ENCODE measurements at places on chromosomes 16 and 17.
A peak's percentile ranks its signal among the peaks of the same experiment; 100 is the strongest.

DNA sequence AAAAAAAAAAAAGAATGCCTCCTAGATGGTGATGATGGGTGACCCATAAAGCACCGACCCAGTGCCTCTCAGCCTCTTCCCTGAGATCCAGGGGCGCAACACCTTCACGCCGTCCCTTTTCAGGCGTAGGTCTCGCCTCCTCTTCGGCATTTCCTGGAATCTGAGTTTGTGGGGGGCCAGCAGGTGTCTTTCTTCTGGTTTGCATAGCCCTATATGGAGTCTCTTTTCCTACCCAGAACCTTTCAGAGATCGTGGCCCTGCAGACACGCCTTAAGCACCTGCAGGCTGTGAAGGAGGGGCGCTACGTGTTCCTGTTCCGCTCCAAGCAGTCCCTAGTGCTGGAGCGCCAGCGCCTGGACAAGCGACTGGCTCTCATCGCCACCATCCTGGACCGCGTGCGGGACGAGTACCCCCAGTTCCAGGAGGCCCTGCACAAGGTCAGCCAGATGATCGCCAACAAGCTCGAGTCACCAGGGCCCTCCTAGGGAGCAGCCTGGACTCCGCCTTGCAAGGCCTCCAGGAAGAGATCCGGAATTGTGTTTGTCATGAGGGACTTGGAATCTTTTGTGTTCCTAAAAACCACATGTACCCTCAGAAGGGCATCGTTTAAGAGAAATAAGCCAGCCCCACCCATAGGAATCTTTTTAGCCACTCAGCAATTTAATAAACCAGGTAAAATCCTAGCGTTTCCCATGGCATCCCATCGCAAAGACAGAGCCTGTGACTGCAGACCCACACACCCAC, 1.9 kb upstream of the GAA start:
- no peak for DNase-seq

GRCh38 chr17:337866-338265, 14.7 kb downstream of the RPH3AL start:
- DNase-seq, result no peak

DNA sequence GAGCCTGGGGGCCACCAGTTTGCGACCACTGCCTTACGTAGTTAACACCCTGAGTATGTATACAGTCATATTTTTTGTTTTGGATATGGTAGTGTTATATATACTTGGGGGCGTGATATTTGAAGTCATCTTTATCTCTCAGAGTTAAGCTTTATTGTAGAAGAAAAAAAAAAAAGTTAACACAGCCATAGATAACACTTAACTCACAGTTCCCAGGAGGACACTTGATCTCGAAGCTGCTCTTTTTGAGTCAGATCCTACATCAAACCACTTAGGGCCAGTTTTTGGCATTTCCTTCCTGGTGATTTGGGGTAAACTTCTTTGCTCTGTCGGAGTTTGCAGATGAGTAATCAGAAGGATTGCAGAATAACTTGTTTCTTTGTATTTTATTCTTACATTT, 5.8 kb downstream of the ITPRIPL2 start:
- no peak for DNase-seq

GRCh38 chr16:84967828-84968227, 43.5 kb downstream of the ZDHHC7 start:
- DNase-seq, result no peak

DNA sequence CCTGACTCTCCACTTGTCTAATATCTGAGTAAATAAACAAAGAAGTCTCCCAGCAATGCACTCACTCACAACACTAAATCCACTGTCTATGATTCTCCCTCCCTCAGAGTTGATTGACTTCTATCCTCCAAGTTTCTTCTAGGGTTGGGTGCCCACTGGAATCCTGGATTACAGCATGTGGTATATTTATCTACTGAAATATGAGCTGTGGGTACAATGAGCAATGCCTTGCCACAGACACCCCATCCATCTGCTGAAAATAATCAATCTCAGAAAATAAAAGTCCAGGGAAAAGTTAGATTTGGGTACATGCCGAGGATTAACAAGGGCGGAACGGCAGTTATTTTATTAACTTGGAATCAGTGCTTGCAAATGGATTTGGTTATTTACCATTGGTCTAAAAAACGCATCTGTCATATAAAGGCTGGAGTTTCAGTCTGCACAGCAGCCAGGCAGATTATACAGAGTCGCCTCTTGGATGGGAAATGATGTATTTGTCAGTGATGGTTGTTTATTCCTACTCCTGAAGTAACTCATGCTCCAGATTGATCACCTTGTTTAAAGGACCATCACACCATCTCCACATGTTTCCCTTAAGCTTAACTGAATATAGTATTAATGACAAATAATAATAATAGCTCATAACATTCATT, 193.9 kb upstream of the SOX9 start:
- DNase-seq, result no peak

GRCh38 chr17:19487024-19487600, 46.5 kb upstream of the SLC47A1 start:
- DNase-seq, result no peak

GRCh38 chr17:59289981-59290301, 41.5 kb upstream of the YPEL2 start:
- no peak for DNase-seq

GRCh38 chr17:73156887-73157520, 7.8 kb upstream of the SSTR2 start:
- no peak for DNase-seq

- peak; percentile 26 for DNase-seq
Observed at GRCh38 chr17:62652251-62653001, 25.0 kb downstream of the MRC2 start.

DNA sequence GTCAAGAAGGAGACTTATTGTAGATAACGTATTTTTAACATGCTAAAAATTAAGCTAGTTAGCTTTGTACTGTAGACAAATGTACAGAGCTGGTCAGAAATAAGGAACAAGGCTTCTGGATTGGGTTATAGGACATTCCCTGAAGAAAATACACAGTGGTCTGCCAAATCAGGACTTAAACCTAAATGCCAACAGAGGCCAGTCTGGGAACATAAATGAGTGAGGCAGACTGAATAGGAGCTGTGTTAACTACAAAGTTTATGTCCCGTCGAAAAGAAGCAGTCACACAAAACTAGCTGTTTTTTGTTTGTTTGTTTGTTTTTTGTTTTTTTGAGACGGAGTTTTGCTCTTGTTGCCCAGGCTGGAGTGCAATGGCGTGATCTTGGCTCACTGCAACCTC, 120.4 kb upstream of the C17orf78 start:
- DNase-seq, result no peak

- no peak for DNase-seq
Observed at GRCh38 chr16:24571096-24571495, 31.7 kb downstream of the RBBP6 start.

DNA sequence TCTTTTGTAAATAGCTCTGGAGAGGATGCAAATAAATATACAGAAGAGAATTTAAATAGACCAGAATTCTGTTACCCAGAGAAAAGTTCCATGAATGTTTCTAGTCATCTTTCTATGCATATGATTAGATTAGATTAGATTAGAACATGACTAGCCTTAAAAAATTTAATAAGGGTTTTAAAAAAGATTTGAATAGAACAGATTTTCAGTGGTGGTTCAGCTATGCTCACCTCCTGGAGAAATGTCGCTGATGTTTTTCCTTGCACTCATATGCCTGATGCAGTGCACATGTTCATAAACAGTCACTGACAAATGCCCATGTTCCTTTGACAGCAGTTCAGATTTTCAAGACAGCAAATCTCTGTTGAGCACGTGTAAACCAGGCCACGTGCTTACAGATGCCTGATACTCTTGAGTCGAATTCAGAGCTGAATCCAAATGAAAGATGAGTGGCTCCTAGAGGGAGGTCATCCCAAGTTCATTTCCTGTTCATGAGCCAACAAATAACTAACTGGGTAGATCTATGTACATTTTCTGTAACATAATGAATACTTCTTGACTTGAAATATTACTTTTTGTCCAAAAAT, 19.9 kb upstream of the RAB11FIP4 start:
- no peak for DNase-seq

GRCh38 chr17:60157487-60158040, 7.8 kb downstream of the CA4 start:
- no peak for DNase-seq

DNA sequence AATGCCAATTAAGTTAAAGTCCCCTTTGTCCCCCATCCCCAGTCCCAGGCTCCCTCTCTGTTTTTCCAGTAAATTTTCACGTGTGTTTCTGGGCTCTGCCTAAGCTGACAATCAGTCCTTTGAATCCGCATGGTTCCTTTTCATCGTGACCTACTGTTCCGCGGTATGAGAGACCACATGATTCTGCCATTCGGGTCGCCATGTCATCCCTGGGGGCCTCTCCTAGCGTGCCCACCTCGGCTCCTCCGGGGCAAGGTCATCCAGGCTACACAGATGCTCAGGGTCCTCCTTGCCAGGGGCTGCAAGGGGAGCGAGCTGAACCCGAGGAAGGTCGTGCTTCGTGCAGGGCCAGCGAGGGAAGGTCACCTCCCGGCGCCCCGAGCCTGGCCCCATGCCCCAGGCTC, 157.6 kb downstream of the RAB11FIP4 start:
- no peak for DNase-seq

- DNase-seq, result peak; percentile 60
Observed at GRCh38 chr17:44345454-44346026, 438 bp downstream of the GRN start.

GRCh38 chr17:76540381-76541300, 797 bp downstream of the PRCD start:
- DNase-seq, result peak; percentile 94

DNA sequence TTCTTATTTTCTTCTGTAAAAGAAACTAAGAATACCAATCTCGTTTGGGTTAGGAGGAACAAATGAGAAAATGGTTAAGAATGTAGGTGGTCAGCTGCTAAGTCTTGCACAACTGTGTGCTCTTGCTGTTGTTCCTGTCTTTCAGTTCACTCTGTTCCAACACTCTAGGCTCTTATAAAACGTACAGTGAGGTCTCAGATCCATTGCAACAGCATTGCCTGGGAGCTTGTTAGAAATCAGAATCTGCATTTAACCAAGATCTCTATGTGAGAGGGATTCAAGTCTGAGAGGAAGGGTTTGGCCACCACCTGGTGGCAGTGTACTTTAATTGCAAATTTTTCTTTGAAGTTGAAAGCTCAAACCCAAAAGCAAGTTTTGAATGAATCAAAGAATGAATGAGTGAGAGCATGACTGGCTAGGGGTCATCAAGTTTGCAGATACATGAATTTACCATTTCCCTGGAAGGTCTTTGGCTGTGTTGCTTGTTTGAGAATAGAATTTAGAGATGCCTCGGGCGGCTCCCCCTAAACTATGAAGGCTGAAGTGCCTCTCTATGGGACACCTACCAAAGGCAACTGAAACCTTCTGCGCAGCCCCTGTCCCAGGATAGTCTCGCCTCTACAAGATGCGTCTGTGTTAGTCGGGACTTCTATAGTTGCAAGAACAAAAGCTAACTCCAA, 2.5 kb downstream of the ALOX15B start:
- peak; percentile 36 for DNase-seq

GRCh38 chr17:6640536-6641246, at the start of the genes KIAA0753 and TXNDC17:
Gene KIAA0753, minus strand, starts transcription at chr17:6640711. Its CDS starts 5,608 bp downstream, at chr17:6635103.
Gene TXNDC17, plus strand, starts transcription at chr17:6641060. Its CDS starts 23 bp downstream, at chr17:6641083.
- DNase-seq, result peak; percentile 82

GRCh38 chr16:53912155-53912554, 208.2 kb downstream of the FTO start:
- DNase-seq, result peak; percentile 70

DNA sequence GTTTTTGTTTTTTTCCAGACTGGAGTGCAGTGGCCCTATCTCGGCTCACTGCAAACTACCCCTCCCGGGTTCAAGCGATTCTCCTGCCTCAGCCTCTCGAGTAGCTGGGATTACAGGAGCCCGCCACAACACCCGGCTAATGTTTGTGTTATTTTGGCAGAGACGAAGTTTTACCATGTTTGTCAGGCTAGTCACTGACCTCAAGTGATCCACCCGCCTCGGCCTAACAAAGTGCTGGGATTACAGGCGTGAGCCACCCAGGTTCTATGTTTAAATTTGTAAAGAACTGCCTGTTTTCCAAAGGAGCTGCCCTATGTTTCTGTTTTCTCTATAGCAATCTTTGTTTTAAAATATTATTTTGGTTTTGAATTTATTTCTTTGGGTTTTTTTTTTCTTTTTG, 13.8 kb upstream of the C16orf87 start:
- no peak for DNase-seq

GRCh38 chr16:28087675-28088300, 24.3 kb upstream of the GSG1L start:
- DNase-seq, result no peak

GRCh38 chr17:11002417-11002816, 164.5 kb upstream of the PIRT start:
- DNase-seq, result no peak

DNA sequence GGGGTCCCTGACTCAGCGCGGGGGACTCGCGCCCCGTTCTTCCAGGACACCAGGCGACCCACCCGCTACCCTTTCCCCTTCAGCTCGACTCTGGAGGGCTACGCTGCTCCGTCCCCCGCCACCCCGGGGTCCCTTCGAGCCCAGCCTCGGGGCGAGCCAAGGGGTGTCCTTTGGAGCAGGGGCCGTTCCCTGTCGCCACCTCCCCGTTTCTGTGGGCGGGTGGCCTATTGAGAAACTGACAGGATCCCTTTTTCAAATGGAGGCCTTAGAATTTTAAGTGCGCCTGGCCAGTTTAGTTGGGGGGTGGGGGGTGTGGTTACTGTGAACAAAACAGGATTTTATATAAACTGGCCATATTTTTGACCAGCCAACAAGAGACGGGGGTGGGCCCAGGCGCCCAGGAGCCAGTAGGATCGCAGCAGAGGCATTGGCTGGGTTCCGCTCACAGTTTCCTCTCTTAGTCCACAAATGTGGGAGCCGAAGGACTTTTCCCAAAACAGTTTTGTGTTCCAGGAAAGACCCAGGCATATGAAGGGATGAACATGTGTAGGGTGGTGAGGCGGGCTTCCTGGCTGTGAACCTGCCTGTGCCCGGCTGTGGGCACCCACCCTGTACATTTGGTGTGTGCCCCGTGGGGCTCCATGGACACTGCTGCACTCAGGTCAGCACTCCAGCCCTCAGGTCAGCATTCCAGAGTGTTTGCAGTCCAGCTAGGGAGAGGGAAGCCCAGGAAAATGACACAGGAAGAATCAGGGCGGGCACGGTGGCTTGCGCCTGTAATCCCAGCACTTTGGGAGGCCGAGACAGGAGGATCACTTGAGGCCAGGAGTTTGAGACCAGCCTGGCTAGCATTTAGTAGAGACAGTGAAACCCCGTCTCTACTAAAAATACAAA, 722 bp upstream of the TIMP2 start:
- DNase-seq, result no peak

DNA sequence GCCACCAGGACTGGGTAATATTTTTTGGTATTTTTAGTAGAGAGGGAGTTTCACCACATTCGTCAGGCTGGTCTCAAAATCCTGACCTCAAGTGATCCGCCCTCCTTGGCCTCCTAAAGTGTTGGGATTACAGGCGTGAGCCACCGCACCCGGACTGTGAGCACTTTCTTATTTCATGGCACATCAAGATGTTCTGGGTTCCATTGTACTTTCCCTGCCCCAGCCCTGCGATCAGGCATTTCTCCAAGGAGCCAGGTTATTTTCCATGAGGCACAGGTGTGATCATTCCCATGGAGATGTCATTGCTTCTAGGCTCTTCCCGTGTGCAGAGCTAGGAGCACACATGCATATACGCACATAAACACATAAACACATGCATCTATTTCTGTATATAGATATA, 2.6 kb upstream of the ANKRD40CL start:
- DNase-seq, result no peak

Measured in NCI-H460 (cell line).